Activated CD4-positive, alpha-beta T cell treated with anti-CD3 and anti-CD28 coated beads for 4 hours (primary cell): ENCODE measurements at places on chromosomes 3 and 15.

DNA sequence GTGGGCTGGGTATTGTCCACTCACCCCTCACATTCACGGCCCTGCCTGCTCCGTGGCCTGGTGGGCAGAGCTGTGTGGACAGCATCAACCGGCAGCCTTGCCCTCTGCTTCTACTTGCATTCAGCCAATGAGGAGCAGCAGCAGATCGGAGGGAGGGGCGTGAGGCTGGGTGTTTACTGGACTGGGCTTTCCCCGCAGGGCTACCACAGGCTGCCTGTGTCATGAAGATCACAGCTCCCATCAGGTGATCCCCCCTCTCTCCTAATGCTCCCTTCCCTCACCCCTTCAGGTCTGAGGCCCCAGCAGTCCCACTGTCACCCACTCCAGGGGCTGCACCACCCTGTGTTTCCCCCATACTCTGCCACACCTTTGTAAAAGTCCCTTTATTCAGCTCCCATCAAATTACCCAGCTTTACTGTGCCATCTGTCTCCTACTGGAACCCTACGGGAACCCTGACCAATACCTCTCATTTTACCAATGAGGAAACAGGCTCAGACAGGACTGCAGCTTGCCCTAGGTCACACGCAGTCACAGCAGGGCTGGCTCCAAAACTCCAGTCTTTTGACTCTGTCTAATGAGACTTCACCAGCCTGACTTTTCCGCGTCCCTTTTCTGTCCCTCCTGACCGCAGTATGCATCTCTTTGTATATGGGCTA lies 81.1 kb downstream of the MEGF11 start:
- no peak for DNase-seq

- DNase-seq = peak; percentile 53
These were observed 57.6 kb upstream of the BCL6 start for GRCh38 chr3:187802928-187803259.

GRCh38 chr15:40929660-40930429 lies 705 bp downstream of the DLL4 start:
- DNase-seq = no peak

- DNase-seq = no peak
These were observed 1298.6 kb downstream of the SI start for GRCh38 chr3:163779396-163780344.

- DNase-seq = no peak
These were observed 139.3 kb downstream of the RSRC1 start for GRCh38 chr3:158249183-158249582.

DNA sequence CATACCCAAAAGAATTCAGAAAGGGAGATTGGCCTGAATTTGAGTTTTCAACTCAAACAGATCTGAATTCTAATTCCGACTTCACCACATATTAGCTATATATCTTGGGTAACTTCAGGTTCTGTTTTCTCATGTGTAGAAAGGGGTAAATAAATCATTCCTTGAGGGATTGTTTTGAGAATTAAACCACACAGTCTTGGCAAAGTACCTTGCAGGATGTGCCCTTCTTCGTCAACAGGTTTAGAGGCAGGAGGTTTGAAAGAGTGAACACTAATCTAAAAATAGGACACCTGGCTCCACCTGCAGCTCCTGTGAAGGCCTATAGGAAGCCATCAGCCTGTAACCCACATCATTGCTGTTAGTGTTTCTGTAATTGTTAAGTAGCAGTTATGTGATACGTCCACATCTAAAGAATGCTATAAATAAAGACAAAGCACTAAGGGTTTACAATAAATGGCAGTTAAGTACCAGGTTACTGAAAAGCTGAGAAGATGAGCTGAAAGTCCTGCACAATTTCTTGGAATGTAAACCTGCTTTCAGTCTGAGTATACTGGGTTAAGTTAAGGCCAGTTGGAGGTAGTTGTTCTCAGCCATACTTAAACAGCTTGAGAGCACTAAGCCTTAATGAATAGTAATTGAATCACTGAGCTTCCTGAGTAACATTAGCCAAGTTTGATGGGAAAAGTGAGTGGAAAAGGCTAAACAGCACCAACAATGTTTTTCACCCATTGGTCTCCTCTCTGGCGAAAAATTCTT lies 6.0 kb downstream of the CCDC80 start:
- no peak for DNase-seq

DNA sequence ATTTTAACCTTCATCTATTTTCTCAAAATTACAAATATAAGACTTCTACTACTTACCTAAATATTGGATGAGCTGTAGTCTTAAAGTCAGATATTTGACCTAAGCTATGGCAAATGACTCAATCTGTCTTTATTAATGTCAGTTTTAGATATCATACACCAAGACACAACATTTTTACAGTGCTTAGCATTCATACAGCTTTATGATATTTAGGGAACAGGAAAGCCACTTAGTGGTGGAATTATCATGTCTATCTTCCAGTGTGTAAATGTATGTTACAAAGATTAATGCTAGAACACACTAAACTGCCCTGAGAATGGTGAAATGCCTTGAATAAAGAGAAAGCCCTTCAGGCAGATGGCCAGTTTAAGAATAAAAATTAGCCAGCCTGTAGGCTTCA lies 135.0 kb downstream of the SPATA16 start:
- no peak for DNase-seq

DNA sequence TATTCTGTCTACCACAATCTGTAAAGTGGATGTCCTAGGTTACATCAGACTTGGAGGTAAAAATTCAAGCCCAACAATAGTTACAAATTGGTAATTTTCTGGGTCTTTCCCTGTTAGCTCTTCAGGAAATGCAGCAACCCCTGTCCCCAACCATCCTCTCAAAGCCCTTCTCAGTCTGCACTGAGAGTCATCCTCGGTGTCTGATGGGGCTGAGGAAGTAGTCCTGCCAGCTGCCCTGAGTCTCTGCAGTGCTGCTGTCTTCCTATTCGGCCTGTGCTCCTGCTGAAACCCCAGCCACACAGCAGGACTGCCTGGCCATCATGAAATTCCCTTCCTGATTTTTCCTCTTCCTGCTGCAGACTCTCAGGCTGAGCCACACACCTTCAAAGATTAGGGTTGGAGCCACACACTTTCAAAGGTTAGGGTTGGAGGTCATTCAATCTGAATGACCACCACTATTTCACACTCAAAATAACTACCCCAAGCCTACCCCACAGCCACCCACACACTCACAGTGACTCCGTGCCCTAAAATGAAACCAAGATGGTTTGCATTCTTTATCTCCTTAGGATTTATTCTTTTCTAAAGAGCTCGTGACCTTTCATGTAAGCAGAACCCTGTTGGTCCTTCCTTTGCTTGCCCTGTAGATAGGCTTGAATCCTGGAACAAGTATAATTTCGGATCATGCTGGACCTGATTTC lies 17.6 kb downstream of the TRIM42 start:
- no peak for DNase-seq

- DNase-seq = no peak
These were observed 1030.8 kb upstream of the CFAP20DC start for GRCh38 chr3:60080648-60081047.

DNA sequence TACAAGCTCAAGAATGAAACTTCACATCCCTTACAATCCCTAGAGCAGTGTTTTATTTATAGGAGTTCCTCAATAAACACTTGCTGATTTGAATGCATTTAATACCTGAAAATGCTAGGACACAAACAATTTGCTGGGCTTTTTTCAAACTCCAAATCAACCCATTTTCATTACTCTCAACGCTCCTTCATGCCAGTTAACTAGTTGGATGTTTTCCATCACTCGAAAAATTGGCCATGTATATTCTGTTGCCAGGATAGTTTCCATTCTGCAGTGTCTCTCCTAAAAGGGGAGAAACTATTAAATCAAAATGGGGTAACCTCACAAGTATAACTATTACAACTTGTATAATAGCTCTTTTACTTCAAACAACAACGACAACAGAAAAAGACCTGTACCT lies 1.2 kb downstream of the GBE1 start:
- DNase-seq = no peak

DNA sequence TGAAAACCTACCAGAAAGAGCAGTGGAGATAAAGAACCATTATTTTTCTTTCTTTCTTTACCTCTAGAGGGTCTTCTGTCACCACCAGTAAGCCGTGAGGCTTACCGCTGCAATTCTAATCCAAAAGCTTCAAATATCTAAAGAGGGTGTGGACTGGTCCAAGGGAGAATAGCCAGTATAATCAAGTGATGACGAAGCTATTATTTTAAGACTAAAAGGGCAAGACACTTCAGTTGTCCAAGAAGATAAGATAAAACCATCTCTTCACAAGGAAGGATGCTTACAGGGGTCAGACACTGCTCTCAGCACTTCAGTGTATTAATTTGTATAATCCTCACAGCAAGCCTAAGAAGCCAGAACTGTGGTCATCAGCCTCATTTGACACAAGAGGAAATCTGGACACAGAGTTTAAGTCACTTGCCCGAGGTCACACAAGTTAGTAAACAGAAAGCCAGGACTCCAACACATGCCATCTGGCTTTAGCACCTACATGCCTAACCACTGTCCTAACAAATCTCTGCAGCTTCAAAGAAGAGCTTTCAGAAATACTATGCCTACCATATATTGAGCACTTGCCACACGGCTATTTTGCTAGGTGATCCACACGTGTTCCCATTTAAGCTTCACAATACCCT lies 14.6 kb downstream of the HDC start:
- no peak for DNase-seq

DNA sequence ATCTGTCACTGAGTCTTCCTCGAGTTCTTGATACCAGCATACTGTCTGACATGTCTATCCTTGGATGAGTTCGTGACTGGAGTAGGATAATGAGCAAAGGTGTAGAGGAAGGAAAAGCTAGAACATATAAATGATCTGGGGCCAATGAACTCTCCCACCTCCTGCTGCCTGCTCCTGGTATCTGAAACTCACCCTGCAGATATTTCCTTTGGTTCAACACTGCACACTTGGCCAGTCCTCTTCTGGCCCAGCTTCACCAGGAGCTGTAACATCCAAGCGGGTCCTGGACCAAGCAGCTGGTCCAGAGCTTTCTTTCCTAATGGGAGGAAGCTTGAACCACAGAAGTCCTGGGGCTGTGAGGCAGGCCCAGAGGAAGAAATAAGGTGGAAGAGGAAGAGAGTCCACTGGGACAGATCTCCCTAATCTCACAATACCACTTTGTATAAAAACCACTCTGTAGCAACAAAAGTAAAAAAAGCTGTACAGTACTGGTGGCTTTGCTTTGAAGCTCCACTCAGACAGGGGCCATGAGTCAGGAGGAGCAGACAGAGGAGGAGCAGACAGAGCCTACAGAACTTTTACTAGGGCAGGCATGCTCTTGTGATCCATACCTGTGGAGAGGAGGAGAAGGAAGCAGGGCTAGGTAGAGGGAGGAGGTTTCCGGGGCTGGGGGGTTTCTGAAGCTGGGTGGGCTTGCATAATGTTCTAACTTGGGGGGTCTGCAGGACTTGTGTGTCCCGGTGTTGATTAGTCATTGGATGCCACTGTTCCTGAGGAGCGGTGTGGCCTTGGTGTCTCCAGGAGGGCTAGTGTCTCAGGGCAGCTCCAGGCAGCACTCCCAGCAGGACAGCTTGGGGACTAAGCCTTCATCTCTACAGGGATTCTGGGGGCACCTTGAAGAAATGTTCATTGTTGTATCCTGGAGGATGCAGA lies 166.9 kb downstream of the ABHD5 start:
- DNase-seq = no peak

GRCh38 chr3:48505146-48505545 lies 1.2 kb upstream of the SHISA5 start:
- DNase-seq = no peak

GRCh38 chr3:193030276-193030675 lies 112.6 kb upstream of the MB21D2 start:
- no peak for DNase-seq

- DNase-seq = no peak
These were observed 49.4 kb upstream of the SYNPR start for GRCh38 chr3:63228677-63229076.

- no peak for DNase-seq
These were observed 531.2 kb upstream of the SEMA6D start for GRCh38 chr15:47186075-47186474.

GRCh38 chr3:34599595-34599994 lies 801.2 kb downstream of the PDCD6IP start:
- DNase-seq = no peak

- no peak for DNase-seq
These were observed 169.1 kb upstream of the TSPAN3 start for GRCh38 chr15:77239882-77240608.

DNA sequence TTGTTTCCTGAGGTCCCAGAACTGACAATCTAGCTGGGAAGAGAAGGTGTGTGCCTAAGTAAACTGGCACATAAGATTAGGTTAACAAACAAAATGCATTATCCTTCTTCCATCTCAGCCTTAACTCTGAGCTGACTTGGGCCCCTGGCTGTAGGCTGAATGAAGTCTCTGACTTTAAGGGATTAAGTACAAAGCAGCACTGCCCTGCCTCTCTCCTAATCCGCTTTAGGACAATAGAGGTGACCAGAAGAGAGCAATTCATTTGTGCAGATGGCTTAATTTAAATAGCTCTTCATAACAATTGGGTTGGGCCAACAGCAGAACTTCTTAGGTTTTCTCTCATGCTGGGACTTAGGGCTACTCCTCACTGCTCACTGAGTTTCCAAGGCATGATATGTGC lies 181.6 kb upstream of the SOX14 start:
- DNase-seq = no peak

DNA sequence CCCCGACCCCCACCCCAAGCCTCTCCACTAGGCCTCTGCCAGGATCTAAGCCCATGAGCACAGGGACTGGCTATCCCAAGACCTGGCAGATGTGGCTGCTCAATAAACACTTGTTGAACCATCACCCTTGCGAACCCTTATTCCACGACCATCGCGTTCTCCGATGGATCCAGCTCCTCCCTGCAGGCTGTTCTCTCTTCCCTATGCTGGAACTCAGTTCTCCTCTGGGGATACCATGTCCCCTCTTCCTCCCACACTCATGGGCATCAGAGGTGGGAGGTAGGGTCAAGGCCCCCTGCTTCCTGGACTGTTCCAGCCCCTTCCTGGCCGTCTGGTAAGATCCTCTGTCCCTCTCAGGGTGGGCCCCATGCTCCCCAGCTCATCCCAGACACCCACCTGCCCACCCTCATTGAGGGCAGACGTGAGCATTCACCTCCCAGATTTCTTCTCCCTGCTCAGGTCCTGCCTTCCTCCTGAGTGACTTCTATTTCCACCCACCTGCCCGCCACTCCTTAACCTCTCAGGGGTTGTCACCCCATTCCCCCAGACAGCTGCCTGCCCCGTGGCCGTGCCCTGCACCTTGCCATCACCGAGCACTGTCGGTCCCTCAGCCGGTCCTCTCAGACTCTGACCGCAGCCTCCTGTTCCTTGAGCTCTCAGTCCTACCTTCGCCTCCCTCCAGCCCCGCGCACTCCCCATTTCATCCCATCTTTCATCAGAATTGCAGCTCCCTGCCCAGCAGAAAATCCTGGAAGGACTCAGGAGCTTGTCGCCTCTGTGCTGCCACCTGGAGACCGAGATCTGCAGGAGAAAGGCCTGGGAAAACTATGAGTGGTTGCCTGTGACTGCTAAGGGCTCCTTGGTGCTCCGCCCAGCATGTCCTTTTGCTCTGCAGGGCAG lies 42.0 kb downstream of the PML start:
- no peak for DNase-seq
